ENCODE measurements at places on chromosomes 7 and 10.

GRCh38 chr10:90180886-90181691 is 479.7 kb downstream of the KIF20B start:
- no peak for DNase-seq

DNA sequence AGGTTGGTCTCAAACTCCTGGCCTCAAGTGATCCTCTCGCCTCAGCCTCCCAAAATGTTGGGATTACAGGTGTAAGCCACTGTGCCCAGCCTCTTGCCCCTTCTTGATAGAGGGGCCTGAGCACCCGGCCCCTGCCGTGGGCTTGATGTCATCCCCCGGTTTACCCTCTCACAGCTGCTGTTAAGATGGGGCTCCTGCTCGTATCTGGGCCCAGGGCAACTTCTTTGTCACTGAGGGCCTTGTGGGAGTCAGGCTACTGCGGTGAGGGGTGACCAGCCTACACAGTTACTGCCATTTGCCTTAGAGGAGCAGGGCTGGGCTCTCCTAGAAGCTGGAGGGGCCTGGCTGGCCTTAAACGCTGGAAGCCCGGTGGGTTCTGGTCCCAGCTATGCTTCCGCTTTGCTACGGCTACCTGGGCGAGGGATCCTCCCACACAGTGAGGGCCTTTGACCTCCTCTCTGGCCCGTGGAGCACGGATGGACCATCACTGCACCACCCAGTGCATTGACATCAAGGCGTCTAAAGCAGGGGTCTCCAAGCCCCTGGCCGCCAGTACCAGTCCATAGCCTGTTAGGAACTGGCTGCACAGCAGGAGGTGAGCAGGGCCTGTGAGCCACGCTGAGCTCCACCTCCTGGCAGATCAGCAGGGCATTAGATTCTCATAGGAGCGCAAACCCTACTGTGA is 1.1 kb upstream of the TMEM130 start:
- DNase-seq, result no peak

- DNase-seq, result no peak
Observed at GRCh38 chr7:17526621-17527020, 228.2 kb downstream of the AHR start.

GRCh38 chr7:21912931-21913780 is 32.5 kb downstream of the CDCA7L start:
- DNase-seq, result no peak

DNA sequence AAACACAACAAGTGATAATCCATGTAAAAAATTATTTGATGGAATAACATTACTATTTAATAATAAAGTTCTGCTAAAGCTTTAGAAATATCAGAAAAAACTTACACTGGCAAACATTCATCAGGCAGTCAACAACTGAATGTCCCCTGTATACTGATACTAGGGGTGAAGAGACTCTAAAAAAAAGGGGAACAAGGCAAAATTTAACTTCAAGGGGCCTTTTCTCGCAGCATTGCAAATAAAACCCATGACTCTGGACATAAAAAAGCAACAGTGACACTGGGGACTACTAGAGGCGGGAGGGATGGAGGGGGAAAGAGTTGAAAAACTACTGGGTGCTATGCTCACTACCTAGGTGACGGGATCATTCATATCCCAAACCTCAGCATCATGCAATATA is 5.8 kb upstream of the IFRD1 start:
- DNase-seq, result no peak

DNA sequence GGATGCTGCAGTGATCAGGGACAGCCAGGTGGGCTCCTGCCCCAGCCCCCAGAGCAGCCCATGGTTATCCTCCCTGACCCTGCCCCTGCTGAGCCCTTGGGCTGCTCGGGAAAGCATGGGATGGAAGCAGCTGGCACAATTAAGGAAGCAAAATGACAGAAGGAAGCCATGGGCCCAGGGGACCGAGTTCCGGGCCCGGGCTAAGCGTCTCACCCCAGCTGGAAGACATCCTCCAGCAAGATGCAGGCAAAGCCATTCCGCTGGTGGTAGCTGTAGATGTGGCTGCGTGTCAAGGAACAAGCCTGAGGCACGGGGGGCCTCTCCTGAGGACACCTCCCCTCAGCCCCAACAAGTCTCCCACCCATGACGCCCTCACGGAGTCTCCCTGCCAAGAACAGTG is 1.1 kb downstream of the ATG9B start:
- no peak for DNase-seq

GRCh38 chr10:93445097-93445960 is 36.8 kb downstream of the MYOF start:
- no peak for DNase-seq

GRCh38 chr7:127252377-127252713 is 396 bp downstream of the GRM8 start:
- no peak for DNase-seq

- no peak for DNase-seq
Observed at GRCh38 chr10:357201-357950, 222.1 kb downstream of the ZMYND11 start.

DNA sequence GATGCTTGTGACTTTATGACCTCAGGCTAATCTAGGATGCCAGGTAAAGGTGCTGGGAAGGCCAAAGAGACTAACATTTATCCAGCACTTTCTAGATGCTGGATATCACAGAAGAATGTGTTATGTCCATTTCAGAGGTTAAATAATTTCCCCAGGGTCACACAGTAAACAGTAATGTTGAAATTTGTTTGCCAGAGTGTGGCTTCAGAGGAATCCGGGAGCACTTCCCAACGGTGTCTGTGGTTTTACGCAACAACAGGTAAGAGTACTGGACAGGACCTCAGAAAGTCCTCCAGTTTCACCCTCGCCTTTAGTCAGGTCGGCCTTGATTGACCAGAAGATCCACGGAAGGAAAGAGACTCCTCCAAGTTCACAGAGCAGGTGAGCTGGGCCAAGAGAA is 1.7 kb downstream of the SHTN1 start:
- no peak for DNase-seq

- DNase-seq, result no peak
Observed at GRCh38 chr7:38220452-38220851, 42.4 kb downstream of the STARD3NL start.

DNA sequence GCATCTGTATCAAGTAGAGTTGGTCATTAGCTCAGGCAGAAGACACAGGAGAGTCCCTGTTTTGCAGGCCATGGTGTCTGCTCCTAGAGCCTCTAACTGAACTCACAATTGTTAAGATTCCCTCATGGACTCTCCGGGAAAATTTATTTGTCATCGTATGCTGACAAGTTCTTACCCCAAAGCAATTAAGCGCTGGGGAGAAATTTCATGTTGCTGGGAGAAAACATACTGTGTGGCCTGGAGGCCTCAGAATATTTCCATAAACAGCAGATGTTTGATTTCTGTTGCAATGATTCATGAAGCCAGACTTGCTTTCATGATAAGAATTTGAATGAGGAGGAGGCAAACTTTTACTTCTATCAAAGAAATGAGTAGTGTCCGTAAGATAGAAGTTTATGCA is 583.2 kb downstream of the GATA3 start:
- no peak for DNase-seq

DNA sequence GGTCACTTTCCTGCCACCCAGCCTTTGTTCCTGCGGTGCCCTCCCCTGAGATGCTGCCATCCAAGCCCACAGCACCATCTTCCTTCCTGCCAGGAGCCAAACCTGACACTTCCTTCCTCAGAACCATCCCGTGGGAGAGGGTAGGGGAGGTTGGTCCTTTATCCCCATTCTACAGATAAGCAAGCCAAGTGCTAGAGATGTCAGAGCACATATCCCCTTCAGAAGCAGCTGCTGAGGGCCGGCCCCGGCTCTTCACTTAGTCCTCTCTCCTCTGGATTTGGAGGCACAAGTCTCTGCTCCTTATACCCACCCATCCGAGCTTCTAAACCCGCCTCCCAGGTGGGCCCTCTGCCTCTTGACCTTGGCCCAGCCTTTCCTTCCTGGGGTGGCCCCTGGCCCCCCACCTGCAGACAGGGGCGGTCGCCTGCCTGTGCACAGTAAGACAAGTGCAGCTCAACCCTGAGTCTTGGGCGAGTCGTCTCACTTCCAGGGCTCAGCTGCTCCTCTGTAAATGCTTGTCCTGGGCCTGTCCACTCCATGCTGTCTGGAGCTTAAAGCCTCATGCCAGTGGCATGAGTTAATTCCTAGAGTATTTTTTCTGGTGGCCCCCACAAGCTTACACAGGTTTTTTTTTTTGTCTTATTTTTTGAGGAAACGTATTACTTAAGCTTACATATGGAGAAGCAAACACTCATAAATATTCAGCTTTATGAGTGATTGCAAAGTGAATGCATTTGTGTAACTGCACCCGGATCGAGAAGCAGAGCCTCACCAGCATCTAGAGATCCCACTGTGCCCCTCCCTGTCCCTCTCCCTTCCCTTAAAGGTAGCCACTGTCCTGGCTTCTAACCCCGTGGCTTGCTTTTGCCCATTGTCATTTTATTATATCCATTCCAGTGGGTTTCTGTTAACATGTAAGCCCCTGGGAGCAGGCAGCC is 125.1 kb downstream of the CDH23 start:
- no peak for DNase-seq

- no peak for DNase-seq
Observed at GRCh38 chr10:59505926-59506325, 143.6 kb upstream of the FAM13C start.

DNA sequence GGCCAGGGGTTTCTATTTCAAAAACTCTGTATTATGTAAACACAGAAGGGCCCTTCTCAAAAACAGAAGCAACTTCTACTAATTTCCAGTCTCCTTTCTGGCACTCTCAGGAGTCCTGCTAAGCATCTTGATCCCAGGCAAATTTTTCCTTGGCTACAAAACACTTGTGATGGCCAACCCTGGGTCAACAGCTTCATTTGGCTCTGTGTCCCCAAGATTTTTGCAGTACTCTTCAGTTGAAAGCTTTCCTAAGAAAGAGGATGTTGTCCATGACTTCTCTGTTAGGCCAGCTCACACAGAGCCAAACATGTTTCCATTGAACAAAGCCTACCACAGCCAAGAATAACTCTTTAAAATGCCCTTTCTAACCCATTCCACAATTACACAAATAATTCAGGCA is 99.0 kb upstream of the EGR2 start:
- DNase-seq, result no peak

DNA sequence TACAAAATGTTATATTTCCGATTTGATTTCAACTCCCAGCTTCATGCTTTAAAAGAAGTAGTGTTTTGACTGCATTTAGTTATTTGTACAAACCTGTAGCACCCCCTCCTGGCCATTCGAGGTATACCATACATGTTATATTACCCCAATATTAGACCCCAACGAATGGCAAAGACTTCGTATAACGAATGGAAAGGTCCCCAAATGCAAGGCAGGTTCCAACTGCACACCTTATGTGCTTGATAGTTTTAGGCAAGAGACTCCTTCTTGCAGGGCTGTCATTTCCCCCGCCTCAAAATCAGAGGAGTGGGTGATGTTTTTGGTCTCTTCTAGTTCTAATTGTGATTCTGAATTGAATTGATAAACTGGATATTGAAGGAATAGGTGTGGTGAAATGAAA is 101.1 kb upstream of the TARP start:
- DNase-seq, result peak; percentile 27

- no peak for DNase-seq
Observed at GRCh38 chr7:120171406-120171805, 101.6 kb upstream of the KCND2 start.

- DNase-seq, result no peak
Observed at GRCh38 chr10:110138197-110138812, 69.1 kb upstream of the MXI1 start.

- DNase-seq, result no peak
Observed at GRCh38 chr10:60908031-60908430, 36.0 kb downstream of the RHOBTB1 start.

DNA sequence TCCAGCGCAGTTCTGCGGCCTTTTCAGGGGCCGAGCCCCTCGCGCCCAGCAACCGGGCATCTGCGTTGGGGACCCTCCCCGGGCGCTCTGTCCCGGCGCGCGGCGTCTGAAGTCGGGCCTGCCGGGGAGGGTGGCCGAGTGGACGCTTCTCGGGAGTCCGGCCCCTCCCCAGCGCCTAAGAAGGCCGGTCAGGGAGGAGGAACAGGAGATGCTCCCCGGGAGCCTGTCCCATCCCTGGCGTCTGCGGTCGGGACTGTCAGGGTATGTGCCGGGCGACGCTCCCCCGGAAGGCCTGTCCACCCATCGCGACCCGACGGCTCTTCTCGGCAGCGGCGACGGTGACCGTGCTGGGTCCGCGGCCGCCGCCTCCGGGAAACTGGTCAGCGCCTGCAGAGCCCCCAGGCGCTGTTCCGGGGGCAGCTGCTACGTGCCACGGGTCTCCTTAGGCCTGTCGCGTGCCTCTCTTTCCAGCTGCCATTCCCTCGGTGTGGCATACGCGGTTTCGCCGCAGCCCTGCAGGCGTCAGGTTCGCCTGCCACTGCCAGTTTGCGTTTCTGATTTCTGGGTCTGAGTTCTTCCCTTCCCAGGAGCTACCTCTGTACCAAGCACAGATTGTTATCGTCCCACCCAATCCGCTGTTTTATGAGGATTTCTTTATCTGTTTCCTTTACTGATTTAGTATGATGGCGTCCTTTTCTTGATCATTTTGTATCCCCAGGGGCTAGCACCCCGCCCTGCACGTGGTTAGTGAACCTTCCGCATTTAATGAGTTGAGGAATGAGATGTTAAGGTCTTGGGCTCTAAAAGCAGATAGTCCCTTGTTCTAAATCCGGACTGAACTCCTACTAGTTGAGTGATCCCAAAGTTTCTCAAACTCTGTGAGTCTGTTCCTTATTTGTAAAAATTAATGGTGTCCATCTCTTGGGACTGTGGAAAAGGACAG is 782 bp downstream of the IFIT5 start:
- DNase-seq, result peak; percentile 27

DNA sequence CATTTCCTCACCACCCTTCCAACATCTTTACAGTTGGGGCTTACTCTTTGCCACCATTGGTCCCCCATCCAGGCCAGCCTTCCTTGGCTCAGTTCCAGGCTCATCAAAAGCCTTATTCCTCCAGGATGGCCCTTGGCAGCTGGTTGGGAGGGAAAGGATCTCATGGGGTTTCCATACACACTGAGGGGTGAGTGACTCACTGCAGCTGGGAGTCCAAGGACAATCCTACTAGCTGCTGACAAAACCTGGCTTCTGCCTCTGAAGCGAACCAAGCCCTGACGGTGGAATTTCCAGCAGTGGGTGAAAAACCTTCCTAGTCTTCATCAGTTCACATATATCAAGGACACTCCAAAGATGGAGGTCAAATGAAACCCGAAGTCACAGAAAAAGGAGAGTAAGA is 22.9 kb downstream of the CRHR2 start:
- no peak for DNase-seq

DNA sequence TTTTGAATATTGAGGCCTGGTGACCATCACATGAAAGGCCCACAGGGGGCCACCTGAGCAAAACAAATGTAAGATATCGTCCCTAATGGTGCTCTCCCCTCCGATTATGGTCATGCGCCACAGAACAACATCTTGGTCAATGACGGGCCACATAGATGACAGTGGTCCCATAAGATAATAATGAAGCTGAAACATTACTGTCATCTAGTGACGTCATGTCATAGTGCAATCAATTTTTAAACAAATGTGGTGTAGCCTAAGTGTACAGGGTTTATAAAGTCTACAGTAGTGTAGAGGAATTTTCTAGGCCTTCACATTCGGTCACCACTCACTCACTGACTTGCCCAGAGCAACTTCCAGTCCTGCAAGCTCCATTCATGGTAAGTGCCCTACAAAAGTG is 36.8 kb downstream of the JCAD start:
- DNase-seq, result no peak

Data from stimulated activated CD4-positive, alpha-beta T cell treated with anti-CD3 and anti-CD28 coated beads, Interleukin-4, amount 100 ng/mL, for 4 hours (primary cell).